Stimulated activated CD8-positive, alpha-beta memory T cell treated with anti-CD3 and anti-CD28 coated beads, Interleukin-7, amount 100 ng/mL, for 1 hour (primary cell): ENCODE measurements at places on chromosomes 16 and 17.

DNA sequence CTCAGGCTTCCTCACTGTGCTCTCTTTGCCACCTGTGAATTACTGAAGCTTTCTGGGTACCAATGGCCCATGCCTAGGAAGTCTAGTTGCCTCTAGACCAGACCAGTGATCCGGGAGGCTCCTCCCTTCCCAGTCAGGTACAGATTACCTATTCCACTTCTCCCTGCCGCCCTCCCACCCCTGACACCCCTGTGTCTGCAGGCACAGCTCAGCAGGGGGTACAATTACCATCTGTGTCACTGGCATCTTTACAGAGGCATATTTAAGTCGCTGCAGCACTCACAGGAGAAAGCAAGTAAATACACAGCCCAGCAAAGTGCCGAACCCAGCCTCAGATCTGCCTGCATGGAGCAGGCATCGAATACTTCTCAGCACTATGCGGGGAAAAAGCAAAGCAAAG lies 5.3 kb upstream of the WSCD1 start:
- no peak for DNase-seq

GRCh38 chr16:85821390-85822135 lies 22.1 kb downstream of the COX4I1 start:
- peak; percentile 63 for DNase-seq

GRCh38 chr16:49653173-49653570 lies 202.7 kb downstream of the ZNF423 start:
- no peak for DNase-seq

GRCh38 chr16:85144026-85144915 lies 32.0 kb upstream of the CIBAR2 start:
- no peak for DNase-seq

DNA sequence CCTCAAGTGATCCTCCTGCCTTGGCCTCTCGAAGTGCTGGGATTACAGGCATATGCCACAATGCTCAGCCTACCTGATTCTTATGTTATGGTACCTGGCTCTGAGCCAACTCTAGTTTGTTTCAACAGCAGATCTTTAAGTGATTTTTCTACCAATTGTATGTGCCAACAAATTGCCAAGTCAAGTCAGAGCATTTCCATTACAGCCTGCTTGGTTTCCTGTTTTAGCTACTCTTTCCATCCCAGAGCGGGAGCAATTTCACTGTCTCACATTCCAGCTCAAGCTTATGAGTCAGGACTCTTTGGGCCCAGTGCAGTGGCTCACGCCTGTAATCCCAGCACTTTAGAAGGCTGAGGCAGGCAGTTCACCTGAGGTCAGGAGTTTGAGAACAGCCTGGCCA lies 30.8 kb upstream of the RBBP6 start:
- no peak for DNase-seq

DNA sequence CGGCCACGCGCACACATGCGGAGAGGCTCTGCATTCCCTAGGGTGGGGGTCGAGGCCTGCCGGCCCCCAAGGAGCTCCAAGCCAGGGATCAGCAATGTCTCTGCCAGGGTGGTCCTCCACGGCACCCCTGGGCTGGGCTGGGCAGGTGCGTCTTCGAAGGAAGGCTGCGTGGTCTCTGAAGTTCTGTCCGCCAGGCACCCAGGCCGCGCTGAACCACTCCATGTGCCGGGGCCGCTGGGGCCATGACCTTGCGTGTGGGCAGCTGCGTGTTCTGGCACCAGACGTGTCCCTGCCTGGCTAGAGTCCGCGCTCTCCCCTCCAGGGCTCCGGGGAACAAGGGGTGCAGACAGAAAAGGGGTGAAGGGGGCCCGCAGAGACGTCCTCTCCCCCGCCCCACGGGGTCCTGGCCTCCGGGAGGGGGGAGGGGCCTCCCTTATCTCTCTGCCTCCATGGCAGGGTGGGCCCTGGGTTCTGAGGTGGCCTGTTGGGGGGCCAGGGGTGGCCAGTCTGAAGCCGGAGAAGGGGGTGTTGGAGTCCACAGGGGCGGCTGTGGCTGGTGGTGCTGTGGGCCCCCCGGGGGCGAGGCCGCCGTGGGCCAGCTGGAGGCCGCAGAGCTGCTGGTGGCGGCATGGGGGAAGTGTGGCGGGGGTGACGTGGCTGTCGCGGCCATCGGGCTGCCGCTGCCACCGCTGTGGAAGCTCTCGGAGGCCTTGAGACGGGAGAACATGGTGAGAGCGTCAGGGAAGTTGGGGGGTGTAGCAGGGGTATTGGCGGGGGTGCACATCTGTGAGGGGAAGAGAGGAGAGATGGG lies 5.3 kb downstream of the UBALD1 start:
- no peak for DNase-seq

DNA sequence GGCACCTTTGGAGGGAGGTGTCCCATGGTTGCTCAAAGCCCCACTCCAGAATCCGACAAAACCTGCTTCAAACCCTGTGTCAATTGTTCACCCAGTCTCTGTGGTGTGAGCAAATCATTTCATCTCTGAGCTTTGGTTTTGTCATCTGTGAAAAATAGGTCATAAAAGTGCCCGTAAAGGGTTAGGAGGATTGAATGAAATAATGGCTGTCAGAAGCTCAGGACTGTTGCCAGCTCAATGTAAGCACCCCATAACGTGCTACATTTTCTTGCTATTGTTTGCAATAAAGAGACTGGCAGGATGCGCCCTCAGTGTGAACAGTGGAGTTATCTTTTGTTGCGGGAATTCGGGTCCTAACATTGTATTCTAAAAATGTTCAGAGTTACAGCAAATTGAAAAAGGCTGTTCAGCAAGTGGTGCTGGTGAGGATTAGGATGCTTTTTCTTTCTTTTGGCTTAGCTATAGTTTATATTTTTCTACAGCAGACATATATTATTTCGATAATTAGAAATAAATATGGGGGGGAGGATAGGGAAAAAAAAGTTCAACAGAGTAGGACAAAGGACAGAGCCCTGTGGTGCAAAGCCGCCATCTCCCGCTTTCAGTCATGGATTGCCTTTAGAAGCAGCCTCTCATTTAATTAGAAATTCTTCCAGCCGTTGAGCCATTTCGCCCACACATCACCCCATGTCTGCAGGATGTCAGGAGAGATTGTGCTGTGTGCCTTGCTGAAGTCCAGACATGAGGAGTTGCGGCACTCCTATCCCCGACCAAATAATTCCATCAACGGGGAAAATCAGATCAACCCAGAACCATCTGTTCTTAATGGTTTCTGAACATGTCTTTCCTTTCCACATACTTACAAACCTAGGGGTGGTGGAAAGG lies 20.9 kb upstream of the PYY start:
- no peak for DNase-seq

GRCh38 chr17:8145811-8146210 lies 6.4 kb downstream of the PER1 start:
- DNase-seq = no peak

- DNase-seq = no peak
These were observed 2.2 kb upstream of the MPG start for GRCh38 chr16:75580-76501.

DNA sequence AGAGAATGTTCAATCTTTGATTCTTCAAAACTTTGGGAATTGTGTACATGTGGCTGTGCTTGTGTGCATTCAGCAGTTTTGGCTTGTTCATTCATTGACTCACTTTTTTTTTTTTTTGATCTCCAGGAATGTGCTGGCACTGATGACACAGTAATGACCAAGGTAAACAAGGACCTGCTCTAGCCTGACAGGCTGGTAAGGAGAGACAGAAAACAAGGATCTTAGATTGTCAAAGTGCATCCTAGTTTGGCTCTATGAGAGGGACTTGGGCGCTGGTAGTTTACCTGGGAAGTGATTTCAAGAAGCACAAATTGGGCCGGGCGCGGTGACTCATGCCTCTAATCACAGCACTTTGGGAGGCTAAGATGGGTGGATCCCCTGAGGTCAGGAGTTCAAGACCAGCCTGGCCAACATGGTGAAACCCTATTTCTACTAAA lies 233.1 kb upstream of the WSCD1 start:
- no peak for DNase-seq

- DNase-seq = no peak
These were observed 1.6 kb downstream of the OSGIN1 start for GRCh38 chr16:83954577-83955016.

DNA sequence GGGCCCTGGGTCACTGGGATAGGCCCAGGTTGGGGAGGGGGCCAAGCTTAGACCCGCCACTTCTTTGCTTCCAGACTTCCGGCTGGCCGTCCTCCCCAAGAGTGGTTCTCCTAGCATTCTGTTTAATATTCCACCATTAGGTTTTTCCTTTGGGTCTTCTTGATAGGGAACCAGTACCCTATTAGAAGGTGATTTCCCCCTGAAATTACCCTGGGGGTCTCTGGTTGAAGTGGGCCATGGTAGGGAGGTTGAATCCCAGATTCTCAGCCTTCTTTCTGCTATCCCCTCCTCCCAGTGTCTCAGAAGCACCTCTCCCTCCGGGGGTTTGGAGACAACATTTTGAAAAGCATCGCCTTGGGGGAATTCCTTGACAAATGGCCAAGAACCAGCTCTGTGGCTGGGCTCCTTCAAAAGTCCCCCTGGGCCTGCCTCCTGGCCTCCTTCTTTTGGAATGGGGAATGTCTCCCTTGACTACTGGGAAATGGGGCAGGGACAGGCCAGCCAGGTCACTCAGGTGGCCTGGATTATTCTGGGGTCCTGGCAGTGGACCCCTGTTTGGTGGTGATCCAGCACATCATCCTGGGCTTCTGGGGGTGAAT lies 5.7 kb downstream of the LASP1 start:
- DNase-seq = no peak

- DNase-seq = no peak
These were observed 56.2 kb downstream of the BAIAP2 start for GRCh38 chr17:81091154-81091553.

- no peak for DNase-seq
These were observed 23.4 kb upstream of the CES5A start for GRCh38 chr16:55898592-55898991.

- no peak for DNase-seq
These were observed 1.3 kb downstream of the ADGRG1 start for GRCh38 chr16:57629516-57630406.

DNA sequence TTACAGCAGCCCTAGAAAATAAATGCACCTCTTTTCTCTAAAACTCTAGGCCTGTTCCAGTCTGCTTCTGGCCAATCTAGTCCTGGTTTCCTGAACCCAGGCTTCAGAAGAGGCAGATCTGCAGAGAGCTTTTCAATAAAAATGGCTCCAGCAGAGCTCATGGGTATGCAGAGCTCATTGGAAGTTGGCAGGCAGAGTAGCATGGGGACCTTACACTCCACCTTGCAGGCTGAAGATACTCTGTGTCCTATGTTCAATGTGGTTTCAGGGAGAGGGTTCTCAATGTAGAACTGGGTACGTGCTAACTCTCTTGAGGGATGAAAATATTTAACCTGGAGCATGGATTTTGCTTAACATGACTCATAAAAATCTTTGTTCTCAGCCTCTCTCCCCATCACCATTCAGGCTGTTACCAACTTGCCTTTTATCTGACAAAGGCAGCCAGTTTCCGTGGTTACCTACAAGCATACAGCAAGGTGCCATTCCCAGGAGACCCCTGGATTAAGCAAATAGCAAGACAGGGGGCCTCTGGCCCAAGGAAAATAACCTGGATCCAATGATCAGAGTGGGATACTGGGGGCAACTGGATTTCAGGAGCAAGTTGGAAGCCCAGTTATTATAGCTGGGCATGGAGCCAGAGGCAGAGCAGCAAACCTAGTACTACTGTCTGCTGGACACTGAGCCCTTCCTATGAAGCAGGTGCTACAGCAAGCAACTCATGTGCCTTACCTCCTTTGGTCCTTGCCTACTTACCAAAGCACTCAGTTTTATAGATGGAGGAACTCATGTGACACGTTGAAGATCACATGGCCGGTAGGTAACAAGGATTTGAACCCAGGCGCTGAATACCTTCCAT lies 98.2 kb upstream of the DHX40 start:
- no peak for DNase-seq

- DNase-seq = no peak
These were observed 26.1 kb downstream of the CDRT4 start for GRCh38 chr17:15441315-15441714.

DNA sequence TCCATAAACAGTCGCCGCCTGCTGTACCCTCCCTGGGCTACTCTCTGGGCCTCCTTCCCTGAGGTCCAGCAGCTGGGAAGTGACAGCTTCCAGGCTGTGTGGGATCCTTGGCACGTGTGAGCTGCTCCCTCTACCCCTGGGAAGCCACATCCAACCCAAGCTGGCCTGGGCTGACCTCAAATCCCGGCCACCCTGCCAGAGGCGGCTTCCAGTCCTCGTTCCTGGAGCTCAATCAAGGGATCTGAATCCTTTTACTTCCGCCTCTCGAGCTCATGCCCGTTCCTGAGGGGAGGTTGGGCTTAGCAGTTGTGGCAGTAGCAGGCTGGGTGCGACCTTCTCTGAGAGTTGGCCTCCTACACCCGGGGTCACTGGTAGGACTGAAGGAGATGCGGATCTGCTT lies 82.5 kb downstream of the NETO2 start:
- no peak for DNase-seq

DNA sequence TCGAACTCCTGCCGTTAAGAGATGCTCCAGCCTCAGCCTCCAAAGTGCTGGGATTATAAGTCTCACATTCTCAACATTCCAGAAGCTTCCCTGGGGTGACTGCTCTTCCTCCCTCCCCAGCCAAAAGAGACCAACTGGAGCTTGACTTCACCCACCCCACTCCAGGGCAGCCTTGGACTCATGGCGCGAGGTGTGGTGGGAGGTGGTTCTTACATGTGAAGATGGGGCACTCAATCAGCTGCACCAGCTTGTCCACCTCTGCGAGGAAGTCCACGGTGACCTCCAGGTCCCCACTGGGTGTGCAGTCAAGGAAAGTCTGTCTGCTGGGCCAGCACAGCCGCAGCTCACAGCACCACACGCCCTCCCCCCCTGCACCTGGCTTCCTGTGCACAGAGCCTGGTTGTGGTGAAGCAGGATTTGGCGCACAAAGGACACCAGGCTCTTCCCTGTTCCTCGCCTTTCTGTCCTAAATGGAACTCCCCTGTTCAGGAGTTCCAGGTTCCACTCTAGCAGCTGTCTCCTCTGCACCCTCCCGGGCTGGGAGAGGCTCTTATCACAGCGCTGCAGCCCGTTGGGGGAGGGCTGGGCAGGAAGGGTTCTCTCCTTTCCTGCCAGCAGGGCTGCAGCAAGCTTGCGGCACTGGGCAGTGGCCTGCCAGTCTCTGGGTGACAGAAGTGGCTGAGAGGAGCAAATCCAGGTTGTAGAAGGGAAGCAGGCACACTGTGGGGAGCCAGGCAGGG lies 9.6 kb upstream of the MTSS2 start:
- no peak for DNase-seq

- no peak for DNase-seq
These were observed 24.8 kb upstream of the MPRIP start for GRCh38 chr17:17017343-17018014.
